ENCODE measurements at places on chromosomes 2 and 18.
A peak's percentile ranks its signal among the peaks of the same experiment; 100 is the strongest.

DNA sequence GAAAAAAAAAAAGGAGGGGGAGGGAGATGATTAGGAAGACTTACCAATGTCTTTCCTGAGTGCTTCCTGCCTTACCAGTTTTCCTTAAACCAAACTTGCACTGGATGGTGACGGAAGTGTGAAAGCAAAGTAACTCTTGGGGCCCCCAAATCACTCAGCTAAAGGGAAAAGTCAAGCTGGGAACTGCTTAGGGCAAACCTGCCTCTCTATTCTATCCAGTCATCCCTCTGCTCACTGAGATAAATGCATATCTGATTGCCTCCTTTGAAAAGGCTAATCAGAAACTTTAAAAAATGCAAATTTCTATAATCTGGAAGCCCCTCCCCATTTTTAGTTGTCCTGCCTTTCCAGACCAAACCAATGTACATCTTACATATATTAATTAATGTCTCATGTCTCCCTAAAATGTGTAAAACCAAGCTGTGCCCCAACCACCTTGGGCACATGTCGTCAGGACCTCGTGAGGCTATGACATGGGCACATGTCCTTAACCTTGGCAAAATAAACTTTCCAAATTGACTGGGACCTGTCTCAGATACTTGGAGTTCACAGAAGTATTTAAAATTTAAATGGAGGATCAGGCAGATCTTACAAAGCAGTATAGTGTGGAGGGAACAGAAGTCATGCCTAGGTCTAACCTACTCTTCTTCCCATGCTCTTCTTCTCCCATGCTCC is 7.2 kb upstream of the CYBRD1 start:
- no peak for DNase-seq

DNA sequence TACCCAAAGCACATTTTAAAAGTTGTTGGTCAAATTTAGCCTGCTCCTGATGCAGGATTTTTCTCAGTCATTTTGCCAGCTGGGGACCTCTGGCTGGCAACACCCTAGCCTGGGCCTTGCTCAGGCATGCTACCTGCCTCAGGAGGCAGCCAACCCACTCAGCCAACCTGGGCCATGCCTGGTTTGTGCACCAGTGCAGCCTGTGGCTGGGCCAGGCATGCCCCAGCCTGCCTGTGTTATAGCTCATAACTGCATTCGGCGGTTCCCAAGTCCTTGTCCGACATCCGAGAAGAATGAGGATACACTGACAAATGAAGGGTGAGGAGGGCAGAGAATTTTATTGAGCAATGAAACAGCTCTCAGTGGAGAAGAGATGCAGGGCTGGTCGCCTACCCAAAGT is 608.0 kb downstream of the SUCLG1 start:
- no peak for DNase-seq

GRCh38 chr2:96527286-96528005 is 9.1 kb upstream of the ARID5A start:
- DNase-seq: no peak

DNA sequence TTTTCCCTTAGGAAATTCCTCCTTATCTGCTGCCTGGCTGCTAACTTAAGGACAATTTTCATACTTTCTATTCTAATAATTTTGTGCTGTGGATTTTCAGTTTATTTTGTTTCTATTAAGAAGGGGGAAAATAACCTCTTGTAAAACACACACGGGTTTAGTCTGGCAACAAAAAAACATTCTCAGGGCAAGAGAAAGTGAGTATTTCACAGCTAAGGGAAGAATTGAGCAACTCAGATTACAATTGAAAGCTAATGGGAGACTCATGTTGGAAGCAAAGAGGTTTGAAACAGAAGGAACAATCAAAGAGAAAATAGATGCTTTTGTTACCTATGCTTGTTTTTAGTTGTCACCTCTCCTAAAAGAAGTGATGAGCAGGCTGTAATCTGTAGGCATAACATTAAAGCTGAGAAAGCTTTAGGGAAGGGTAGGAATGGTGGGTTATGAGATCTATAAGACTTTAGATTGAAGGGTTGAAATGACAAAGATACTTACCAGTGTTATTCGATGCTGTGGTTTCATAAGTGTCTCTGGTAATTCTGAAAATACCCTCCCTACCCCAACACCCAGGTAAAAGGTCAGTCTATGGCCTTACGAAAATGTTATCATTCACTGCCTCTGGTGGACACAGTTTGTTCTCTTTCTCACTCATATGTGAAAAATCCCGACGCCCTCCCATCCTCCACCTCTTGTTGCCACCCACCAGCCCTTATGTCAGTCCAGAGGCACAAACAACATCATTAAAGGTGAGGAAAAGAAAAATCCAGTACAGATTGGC is 510.9 kb downstream of the TXNL1 start:
- DNase-seq: no peak

- no peak for DNase-seq
These were observed 23.2 kb upstream of the ACSL3 start for GRCh38 chr2:222837643-222838056.

DNA sequence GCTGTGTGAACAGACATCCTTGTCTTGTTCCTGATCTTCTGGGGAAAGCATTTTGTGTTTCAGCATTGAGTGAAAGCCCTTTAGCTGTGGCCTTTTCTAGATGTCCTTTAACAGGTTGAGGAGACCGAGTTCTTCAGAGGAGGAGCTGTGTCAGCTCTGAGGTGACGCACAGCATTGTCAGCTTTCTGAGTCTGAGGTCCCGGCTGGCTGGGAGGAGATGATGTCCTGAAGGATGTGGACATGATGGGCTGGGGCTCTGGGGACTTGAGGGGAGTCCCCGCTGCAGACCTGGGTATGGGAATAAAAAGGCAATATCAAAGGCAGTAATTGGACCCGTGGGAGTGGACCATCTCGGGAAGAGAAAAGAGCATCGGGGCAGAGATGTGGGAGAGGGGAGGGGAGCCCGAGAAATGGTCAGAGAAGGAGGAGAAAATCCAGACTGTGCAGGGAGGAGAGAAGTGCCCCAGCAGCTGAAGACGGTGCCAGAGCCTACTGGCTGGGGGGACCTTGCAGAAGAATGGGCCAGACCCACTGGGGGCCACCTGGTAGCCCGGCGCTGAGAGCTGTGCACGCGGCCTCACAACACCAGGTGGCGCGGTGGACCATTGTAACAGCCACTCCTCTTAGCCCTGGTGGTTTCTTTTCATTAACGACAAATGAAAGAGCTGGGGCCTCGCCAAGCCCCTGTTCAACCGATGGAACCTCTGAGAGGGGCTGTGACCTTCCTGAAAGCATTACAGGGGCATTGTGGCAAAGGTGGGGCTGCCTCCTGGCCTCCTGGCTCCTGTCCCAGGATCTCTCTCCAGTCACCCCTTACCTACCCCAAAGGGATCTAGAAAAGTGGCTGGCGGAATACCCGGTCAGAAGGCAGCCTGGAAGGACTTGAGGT is 61.6 kb downstream of the ST3GAL5 start:
- peak; percentile 53 for DNase-seq

DNA sequence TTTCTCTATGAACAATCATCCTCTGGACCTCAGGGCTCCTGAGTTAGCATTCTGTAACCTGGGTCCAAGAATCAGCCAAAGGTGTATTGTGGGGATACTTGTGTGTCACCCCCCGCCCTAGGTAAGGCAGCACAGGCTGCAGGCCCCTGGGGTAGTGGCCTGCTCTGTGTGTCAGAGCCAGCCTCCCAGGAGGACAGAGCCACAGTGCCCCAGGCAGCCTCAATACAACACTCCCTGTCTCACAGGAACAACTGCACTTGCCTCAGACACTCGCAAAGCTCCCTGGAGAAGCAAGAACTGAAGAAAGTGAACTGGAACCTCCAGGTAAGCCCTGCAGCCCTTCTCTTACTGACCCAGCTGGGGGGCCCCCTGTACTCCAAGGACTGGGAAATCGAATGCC is 121.3 kb upstream of the PPP1CB start:
- DNase-seq: no peak

DNA sequence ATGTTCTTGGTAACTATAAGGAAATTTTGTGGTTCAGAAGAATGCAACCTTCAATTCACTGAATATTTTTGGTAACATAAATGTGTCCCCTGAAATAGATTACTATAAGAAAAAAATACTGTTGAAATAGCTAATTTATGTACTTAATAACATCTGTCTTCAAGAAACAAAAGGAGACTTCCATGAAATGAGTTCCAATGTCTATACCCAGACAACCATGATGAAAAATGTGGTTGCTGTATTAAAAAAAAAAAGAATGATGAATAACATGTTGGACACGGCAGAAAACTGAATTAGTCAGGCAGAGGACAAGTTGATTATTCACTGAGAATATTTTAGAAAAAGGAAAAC is 98.5 kb downstream of the TACR1 start:
- DNase-seq: peak; percentile 67

DNA sequence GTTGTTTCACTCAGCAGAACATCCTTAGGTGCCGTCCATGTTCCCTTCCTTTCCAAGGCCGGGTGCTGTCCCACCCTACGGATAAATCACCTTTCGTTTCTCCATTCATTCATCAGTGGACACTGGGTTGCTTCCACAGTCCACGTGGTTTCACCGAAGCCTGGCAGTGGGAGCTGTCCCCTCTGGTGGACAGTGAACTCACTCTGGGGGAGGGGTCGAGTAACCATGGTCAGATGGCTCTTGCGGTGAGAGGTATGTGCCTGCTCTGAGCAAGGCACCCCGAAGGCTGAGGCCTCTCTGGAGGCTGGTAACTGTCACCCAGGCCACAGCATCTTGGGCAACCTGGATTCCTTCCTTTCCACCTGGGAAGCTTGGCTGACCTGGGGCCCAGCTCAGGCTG is 61.5 kb upstream of the TWIST2 start:
- no peak for DNase-seq

All from astrocyte of the spinal cord (primary cell).